ENCODE measurements at places on chromosomes 7 and 10. TPM values are rescaled to one million over a fixed set of nuclear protein-coding genes. Genes with fewer than 3 reads are reported as not detected.

- peak; percentile 11 for DNase-seq
These were observed 133.4 kb downstream of the MACC1 start for GRCh38 chr7:20083781-20084180.

DNA sequence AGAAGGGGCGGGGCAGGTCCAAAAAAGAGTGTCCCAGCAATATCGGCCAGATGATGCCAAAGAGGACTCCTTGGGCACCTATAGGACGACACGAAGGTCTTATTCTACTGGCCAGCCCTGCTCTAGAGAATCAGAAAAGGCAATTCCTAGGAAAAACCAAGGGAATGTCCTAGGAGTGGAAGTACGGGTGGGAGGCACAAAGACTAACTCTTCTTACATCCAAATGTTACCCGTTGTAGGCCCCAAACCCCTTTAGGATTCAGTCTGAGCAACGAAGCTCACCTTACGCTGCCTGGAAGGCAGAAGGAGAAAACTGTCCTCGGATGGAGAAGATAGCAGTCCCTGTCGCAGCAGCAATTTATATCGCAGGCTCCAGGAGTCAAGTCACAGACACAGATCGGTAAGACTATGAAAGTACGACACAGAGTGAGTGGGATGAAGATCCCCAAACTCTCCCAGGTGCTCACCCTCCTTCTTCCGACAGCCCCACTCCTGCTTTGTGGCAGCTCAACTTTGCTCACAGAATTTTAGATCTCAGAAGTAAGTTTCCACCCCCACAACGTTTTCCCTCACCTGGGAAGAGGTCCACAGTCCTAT, 558 bp downstream of the TCTN3 start:
- peak; percentile 2 for DNase-seq

- DNase-seq = no peak
These were observed 781 bp downstream of the GBX1 start for GRCh38 chr7:151166629-151167196.

GRCh38 chr7:117600911-117601310, 121.1 kb downstream of the CFTR start:
- DNase-seq = no peak

DNA sequence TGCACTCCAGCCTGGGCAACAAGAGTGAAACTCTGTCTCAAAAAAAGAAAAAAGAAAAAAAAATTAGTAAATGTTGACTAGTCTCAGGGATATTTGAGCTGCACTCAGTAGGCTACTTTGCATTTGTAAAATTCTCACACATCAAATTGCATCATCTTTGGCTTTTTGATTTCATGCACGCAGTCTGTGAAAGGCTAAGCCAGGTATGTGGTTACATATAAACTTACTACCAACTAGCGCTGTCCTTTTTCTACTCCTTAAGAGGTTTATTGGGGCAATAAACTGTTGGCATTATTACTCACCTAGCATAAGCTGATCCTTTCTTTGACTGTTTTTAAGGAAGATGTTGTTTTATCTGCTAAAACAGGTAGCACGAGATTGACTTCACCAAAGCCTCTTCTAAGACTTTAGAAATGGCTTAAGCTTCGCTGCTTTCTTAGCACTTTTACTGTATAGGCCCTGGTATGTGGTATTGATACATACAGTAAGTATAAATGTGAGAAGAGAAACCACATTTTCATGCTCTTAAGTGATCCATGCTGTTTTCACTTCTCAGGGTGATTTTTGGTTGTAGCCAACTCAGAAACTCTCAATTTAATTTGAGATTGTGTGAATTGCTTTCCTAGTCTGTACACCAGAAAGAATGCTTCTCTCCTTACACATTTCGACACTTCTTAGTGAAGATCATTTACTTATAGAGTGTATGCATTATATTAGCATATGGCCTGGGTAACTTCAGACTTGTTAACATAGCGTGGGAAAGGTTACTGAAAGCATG, 323.9 kb downstream of the AUTS2 start:
- DNase-seq = no peak

DNA sequence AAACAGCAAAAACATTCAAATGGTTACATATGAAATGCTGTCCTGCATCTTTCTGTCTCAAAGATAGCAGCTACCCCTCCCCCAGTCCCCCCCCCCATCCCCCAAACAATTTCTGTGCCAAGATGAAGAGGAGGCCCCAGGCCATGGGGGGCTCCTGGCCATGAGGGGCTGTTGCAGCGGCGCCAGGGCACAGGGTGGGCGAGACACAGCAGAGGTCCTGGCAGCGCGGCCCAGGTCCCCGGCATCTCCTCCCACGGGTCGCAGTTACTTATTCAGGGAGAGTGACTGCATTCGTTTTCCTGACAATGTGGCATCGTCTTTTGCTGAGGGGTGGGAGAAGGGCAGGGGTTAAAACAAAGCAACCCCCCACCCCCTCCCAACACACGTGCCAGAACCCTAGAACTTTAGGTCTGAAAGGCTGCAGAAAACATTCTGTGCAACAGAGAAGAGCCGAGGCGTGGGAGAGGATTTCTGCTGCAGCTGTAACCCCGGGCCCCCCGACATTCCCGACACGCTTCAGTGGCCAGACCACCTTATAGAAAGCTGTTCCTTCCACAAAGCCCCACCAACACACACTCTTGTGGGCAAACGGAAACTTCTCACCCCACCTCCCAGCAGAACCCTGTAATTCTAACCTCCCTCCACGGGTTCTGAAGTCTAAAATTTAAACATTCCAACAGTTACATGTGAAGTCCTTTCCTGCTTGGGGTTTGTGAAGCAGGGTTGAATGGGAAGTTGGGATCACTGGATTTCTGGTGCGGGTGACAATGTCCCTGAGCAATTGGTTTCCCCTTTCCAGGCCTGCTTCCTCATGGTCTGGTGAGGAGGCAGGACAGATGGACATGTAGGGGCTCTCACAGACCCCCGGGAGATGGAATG, 11.7 kb downstream of the PDAP1 start:
- no peak for DNase-seq

DNA sequence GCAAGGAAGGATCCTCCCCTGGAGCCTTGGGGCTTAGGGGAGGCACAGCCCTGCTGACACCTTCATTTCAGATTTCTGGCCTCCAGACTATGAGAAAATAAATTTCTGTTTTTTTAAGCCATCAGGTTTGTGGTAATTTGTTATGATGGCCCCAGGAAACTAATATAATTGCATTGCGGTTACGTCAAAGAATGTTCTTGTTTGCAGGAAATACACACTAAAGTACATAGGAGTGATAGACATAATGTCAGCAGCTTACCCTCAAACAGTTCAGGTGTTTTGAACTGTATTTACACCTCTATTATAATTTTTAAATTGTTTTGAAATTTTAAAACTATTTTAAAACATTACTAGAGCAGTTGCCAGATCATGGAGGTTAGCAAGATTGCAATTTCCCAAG, 12.6 kb upstream of the FHIP2A start:
- DNase-seq = no peak

- no peak for DNase-seq
These were observed 202.5 kb upstream of the PLXNA4 start for GRCh38 chr7:132778761-132779160.

DNA sequence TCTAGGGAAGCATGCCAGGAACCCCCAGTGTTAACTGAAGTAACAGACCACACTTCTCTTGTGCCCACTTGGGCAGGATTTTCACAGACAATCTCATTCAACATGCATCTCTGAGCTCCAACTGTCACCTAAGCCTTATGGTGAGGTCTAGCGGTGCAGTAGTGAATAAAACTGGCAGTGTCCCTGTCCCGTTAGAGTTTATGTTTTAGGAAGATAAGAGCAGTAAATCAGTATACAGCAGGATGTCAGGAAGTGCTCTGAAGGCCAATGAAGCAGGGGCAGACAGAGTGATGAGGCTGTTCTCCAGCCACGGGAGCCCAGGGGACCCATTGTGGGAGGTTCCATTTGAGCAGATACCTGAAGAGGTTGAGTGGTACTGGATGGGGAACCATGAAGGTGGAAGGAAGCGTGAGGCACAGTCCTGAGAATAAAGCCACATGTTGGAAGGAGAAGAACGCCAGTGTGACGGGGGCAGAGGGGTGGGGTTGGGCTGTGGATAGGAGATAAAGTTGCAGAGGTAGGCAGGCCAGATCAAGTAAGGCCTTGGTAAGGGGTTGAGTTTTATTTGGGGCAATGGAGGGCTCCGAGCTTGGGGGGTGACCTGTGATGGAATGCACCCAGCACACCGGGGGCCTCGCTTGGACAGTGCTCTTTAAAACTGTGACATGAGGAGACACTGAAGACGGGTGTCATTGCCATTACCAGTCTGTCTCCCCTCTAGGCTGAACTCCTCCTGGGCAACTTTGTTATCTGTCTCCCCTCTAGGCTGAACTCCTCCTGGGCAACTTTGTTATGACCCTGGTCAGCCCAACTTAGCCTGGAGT, 6.6 kb downstream of the GDF10 start:
- DNase-seq = no peak

IFIT2 gene
- 3.5 TPM for total RNA-seq

DNA sequence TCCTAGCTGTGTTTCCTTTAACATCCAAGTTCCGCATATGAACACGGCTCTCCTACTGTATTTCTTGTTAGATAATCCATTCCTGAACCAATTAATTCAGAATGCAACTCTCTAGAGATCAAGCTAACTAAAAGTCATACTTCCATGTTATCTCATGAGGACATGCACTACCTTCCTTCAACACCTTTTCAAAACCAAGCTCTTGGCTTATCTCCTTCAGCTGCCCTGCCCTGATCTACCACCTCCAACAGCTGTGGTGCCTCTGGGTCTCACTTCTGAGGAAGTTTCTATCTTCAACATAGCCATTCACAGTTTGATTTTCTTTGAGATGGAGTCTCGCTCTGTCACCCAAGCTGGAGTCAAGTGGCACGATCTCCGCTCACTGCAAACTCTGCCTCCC, 109.5 kb downstream of the IDE start:
- DNase-seq = no peak

PON1 gene
- not detected for total RNA-seq

CDHR3 gene
- 0.10 TPM for total RNA-seq

MSS51 gene
- total RNA-seq = 0.60 TPM

LIPA gene
- total RNA-seq = 92.1 TPM

DNA sequence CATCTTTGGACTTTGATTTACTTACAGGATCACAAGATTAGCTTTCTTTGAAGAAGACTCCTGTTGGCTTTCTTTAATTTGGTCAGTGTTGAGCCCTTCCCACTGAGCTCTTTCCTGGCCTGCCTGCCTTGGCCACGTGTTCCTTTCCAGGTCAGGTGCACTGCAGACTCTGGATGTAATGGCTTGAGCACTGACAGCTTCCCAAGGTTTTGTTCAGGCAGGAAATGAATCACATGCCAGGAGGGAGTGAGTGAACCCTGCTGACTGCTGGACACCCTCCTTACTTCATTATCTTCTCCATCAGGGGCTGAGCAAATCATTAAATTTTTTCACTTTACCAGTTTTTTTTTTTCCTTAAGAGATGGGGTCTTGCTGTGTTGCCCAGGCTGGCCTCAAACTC, 29.8 kb downstream of the SNX10 start:
- DNase-seq = peak; percentile 92

DNA sequence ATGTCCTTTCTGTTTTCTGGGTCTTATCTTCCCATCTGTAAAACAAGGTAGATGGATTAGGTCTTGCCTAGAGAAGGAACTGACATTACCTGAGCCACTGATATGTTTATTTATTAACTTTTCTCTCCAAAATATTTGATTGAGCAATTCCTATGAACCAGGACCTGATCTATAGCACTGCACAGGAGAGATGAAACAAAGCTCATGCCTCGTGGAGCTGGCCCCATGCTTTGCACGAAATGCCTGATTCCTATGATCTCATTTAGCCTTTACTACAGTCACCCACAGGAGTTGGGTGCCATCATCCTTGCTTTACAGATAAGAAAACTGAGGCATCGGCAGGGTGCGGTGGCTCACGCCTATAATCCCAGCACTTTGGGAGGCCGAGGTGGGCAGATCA, 48.2 kb upstream of the ZMIZ1 start:
- DNase-seq = no peak

C7orf57 gene
- 0.62 TPM for total RNA-seq

DNA sequence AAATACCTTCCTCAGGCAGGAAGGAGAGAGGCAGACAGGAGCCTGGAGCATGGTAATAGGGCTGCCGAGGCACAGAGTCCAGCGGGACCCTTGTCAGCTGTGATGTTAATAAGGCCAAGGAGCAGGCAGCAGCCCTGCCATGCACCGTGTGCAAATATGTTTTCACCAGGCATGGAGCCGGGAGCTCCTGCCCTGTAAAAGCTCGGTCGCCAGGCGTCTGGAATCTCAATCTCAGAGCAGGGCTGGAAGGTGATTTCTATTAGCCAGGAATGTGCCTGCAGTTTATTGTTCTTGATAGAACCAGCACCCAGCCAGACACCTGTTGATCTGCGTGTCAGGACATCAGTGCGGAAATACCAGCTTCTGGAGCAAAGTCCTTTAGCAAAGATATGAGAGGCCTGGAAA, 469.8 kb downstream of the GLRX3 start:
- DNase-seq = no peak

DNA sequence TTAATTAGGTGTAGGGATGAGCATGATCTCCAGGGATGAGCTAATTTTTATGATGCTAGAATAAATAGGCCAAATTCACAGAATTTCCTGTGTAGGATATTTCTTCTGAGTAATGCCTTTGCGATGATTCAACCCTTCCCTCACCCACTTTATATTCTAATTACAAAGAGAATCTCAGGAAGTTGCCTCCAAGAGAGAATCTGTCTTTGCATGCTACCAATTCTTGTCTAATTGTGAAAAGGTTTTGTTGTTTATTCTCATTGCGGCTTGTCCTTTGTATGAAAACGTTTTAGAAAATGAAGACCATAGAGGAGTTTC, 6.3 kb downstream of the C7orf57 start:
- DNase-seq = peak; percentile 87

- no peak for DNase-seq
These were observed 36.7 kb downstream of the GOT1 start for GRCh38 chr10:99393683-99394082.

MMRN2 gene
- not detected for total RNA-seq

GRCh38 chr7:3436746-3437145, 135.7 kb downstream of the SDK1 start:
- DNase-seq = peak; percentile 84

DNA sequence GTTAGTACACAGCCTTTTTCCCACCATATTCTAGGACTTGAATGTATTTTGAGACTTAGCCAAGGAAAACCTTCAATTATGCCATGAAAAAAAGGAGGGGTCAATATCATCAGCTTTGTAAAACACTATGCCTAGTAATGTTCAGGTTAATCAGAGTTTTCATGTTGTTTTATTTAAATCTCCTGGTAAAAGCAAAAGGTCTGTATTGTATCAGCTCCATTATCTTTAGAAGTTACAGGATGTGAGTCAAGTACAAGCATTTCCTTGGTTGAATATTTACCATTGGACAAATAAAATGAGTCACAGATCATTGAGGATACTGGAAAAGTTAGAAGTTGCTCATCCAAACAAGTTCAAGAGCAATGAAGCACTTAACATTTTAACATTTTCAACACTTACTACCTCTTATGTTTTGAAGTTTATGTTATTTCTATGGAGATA, 89.9 kb upstream of the CAPZA2 start:
- DNase-seq = peak; percentile 84

- no peak for DNase-seq
These were observed 119.4 kb downstream of the SGMS1 start for GRCh38 chr10:50504389-50504788.

FKBP9 gene
- 277 TPM for total RNA-seq

Data from A172 (cell line).